Activated T-cell treated with anti-CD3 and anti-CD28 coated beads for 1 hour (primary cell): ENCODE measurements at places on chromosomes 1 and 21.

DNA sequence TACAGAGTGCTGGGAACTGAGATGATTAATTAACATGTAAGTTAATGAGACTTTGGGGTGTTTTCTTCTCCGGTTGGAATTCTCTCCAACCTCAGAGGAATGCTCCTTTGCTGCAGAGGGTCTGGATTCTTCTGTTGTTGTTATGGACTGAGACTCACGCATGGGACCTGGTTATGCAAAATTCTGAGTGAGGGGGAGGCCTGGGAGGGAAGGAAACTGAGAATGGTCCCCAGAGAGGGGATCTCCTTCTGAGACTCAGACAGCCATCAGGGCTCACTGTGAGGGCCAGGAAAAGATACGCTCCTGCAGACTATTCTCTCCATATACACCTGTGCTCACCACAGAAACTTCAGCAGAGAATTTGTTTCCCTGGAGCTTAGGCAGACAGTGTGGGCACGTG lies 56.3 kb downstream of the HTR6 start:
- no peak for DNase-seq

- no peak for DNase-seq
Measured at GRCh38 chr1:112849425-112850033, 106.5 kb downstream of the SLC16A1 start.

GRCh38 chr1:203251466-203251865 lies 22.0 kb upstream of the CHIT1 start:
- no peak for DNase-seq

GRCh38 chr21:41831866-41832595 lies 47.1 kb downstream of the PRDM15 start:
- DNase-seq, result no peak

DNA sequence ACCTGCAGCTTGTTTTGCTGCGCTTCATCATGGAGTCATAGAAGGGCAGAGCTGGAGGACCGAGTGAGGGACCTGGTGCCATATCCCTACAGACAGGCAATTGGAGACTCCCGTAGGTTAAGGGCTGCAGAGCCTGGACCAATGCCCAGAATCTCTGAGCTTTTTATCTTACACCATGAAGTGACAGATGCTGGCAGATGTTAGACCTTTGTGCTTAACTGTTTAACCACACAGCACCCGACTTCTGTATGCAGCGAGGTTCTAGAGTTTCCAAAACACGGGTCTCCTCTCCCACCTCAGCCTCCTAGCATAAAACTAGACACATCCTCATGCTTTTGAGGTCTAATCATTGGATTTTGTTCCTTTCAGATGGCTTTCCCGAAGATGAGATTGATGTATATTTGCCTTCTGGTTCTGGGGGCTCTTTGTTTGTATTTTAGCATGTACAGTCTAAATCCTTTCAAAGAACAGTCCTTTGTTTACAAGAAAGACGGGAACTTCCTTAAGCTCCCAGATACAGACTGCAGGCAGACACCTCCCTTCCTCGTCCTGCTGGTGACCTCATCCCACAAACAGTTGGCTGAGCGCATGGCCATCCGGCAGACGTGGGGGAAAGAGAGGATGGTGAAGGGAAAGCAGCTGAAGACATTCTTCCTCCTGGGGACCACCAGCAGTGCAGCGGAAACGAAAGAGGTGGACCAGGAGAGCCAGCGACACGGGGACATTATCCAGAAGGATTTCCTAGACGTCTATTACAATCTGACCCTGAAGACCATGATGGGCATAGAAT lies 47.6 kb downstream of the B3GALT5 start:
- DNase-seq, result no peak

GRCh38 chr1:23097316-23097715 lies 71.3 kb downstream of the LUZP1 start:
- DNase-seq, result no peak

DNA sequence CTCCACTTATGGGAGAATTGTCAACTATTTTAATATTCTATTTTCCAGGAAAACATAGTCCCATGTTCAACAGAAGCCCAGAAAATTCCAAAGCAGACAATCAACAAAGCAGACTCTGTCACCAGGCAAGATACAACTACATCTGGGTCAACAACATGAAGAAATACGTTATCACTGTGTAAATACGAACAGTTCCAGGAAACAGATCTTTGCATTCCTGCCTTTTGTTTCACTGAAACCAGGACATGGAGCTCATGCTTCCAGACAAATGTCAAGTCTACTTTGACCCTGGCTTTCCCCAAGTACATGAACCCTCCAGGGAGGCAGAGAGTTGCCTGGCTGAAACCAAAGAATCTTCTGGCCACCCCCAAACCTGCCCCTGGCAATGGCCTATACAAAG lies 106.7 kb downstream of the SETD4 start:
- no peak for DNase-seq

DNA sequence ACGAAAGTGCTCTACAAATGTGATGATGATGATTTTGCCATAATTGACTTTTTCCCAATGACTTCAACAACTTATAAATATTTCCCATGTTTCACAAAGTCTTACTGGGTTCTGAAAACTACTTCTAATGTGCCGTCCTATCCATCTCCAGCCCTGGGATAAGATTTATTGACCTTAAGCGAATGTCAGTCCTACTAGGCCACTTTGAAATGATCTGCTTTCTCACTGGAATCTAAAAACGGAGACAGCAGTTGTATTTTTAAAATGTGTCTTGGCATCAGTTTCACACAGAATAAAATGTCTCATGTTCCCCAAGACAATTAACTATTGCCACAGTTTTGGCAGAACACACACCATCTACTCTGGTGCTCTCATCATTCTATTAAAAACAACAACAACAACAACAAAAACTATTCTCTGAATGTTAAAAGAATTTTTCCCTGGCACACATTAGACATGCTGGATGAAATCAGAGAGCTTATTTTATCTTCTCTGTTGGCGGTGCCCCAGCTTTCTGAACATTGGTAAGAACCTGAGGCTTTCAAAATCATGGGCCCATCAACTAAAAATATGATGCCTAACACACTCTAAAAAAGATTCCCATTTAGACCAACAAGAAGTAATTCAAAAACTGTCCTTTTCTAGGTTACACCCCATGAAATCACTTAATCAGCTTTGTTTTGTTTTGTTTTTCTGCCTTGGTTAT lies 23.1 kb upstream of the DNASE2B start:
- DNase-seq, result no peak

DNA sequence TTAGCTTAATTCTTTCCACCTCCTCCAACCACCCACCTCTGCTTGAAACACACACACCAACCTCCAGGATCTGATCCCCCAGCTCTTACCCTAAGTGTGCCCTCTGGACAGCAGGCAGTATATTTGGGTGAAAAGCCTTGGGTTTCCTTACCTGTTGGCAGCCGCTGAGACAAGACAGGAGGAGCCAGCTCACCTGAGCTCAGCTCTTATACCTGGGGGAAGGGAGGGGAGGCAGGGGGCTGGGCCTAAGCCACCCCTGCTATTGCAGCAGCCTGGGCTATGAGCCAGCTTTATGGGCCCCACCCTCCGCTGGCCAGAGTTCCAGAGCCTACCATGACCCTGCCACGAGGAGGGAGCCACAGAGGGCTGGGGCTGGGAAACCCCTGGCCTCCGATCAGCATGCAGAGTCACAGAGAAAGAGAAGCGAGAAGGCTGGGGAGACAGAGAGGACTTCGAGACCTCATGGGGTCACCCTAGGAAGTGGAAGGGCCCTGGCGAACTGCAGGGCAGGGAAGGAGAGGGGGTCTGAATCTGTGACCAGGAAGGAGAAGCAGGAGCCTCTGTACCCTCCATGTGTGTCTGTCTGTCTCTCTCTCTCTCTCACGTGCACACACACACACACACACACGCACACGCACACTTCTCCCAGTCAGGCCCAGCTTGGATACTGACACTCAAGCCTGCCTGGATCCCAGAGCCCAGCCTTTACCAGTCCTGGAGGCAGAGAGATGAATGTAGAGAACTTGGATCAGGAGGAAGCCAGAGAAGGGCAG lies at the start of gene S100A14:
S100A14 (minus strand) TSS at position 182 of the 773 bp plus-strand sequence. CDS start 467 bp downstream, outside the sequence.
- no peak for DNase-seq

DNA sequence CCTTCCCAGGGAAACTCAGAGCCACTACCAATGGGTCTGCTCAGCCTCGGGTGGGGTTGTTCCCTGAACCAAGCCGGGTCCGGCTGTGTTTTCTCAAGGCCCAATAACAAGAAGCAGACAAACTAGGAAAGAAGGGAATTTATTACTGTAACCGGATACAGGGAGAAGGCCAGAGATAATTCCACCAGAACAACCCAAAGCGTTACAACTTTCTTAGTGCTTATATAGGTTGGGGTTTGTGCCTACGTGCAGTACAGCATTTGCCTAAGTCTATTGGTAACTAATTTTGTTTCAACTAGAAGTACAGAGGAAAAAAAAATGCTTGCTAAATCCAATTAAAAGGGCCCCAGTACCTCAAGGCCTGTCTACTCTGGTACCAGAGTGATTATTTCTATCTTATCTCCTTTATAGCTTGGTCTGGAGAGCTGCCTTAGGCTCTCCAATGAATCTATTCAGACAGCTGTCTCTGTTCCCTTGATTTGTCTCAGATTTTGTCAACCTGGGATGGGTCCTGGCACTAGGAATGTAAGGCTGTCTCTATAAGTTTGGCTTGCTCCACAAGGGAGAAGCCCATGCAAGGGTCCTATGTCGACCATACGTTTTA lies 57.3 kb upstream of the CCDC190 start:
- DNase-seq, result no peak

DNA sequence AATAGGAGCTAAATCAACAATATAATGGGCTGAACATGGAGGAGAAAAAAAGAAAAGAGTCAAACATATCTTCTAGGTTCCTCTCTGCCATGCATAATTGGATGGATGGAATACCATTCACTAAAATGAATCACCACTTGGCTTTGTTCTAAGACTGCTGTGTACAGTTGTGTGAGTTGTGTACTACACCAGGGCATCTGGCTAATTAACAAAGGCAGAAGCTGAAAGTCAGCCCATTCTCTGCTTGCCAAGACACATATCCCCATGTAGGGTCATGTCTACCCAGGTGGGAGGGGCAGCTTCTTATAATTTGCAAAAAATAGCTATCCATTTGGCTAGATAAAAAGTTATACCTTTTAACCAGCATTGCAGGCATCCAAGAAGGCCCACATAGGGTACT lies 21.0 kb downstream of the JUN start:
- no peak for DNase-seq

DNA sequence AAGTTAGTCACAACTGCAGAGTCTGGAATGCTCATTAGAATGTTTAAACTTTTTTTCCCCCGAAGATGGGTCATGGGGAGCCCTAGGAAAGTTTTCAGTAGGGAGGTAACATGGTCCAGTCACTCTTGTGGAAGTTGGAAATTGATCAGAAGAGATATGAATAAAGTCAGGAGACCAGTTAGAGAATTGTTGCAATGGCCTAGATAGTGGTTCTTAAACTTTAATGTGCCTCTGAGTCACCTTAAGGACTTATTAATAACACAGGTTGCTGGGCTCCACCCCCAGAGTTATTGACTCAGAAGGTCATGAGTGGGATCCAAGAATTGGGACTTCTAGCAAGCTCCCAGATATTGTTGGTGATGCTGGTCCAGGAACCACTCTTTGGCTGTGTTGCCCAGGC lies 3.2 kb upstream of the TFAP2E start:
- no peak for DNase-seq

GRCh38 chr1:81414488-81415015 lies 386.2 kb upstream of the ADGRL2 start:
- DNase-seq, result no peak

DNA sequence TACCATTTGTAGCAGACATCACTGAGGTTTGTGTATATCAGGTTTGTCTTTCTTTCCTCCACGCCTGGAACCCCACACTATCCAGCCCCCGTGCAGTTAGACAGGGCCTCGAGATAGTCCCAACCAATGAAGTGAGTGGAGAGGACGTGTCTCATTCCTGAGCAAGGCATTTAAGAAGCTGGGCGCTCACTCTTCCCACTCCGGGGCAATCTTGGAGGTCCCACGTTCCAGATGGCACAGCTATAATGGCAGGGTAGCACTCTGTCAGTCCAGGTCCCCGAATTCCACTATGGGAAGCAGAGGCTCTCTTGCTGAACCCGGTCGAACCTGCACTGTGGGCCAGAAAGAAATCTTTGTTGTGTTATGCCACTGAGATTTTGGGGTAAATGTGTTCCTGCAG lies 57.3 kb upstream of the CSF3R start:
- no peak for DNase-seq

DNA sequence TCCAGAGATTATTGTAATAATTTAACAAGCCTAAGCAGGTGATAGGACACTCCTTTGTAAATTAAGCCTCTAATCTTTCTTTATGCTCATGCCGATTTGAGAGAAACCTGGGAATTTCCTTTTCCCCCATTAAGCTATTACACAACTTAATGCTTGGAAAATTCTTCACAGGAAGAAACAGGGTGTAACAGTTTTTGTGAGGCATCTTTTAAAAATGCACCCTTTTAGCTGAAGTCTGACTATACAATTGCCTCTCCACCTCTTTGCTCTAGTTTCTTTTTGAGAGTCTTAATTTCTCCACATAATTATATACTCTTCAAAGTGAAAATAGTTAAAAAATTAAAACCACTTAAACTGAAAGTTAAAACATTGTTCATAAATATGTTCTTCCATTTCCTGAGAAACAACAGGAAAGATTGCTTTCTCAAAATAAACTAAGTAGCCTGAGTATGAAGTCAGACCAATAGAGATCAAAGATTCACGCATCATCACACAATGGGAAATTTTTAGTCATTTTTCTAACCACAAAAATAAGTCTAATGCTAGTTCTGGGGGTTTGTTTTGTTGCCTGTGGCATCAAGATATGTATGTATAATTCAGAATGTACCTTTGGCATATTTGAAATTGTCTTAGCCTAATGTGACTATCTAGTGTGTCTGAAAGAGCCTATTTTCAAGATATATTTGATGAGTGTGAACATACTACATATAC lies 34.7 kb downstream of the LRRC8D start:
- DNase-seq, result no peak

DNA sequence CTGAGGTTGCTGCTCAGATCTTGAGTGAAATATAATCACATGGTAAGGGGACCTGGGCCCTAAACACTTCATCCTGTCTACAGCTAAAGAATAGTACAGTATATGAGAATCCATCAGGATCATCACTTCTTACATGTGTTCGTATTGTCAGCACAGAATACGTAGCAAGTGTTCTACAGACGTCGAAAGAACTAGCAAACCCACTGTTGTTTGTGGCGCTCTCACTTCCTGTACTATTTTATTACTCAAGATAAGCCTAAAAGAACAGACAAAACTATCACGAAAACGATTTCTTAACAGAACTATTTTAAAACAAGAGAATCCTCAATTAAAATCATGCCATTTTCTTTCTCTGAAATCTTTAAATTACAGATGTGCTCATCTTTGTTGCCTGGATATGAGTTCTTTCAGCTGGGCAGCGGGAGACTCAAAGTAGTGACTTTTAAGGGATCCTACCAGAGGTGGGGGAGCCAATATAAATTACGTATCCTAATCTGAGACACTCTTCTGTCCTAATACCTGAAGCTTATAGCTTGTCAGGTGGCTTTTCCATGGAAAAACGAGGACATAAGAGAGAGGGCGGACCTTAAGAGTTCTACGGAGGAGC lies 724 bp downstream of the ST7L start:
- no peak for DNase-seq

- DNase-seq, result no peak
Measured at GRCh38 chr1:12627296-12627695, 9.3 kb upstream of the DHRS3 start.
